Inflammatory macrophage treated with lipopolysaccharide for 1 hour (primary cell): ENCODE measurements at places on chromosomes 7 and 10.

- DNase-seq, result peak; percentile 36
These were observed 452 bp upstream of the RPP30 start for GRCh38 chr10:90871279-90871765.

DNA sequence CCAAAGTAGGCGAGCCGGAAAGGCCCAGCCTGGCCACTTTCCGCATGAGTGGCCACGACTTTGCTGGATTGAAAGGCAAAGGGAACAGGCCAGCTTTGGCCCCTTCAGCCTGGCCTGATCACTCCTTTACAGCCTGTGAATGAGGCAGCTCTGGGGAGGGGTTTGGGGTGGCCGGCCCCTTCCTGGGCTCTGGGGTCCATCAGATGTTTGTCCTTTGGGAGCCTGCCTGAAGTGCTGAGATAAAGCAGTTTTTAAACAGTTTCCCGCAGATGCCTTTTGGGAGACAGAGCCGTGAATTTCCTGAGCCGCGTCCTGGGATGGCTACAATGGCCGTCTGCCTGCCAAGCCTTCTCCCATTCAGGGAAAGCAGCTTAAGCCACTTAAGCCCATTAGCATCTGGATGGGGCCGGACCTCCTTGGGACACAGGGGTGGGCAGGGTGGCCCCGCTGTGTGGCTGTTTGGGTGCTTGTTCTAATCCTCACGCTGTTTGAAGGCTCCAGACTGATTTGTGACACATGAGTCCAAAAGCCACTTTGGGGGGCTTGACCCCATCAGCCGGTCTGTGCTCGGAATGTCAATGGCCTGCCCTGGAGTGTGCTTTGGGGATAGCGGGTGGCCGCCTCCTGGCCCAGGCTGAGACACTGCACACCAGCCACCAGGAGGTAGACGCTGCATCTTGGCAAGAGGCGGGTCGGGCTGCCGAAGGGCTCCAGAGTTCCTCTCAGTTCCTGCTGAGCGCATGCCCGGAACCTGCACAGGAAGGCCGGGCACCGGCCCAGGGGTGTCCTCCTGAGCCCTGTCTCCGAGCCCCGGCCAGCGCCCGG, 38.9 kb downstream of the NKX6-2 start:
- no peak for DNase-seq

DNA sequence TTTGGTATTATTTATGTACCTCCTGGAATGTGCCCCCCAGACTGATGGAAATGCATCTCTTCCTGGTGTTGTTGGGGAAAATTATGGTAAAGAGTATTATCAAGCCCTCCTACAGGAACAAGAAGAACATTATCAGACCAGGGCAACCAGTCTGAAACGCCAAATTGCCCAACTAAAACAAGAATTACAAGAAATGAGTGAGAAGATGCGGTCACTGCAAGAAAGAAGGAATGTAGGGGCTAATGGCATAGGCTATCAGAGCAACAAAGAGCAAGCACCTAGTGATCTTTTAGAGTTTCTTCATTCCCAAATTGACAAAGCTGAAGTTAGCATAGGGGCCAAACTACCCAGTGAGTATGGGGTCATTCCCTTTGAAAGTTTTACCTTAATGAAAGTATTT, 17.0 kb downstream of the CSGALNACT2 start:
- DNase-seq, result no peak

GRCh38 chr10:28130267-28130666, 131.4 kb upstream of the ODAD2 start:
- no peak for DNase-seq

DNA sequence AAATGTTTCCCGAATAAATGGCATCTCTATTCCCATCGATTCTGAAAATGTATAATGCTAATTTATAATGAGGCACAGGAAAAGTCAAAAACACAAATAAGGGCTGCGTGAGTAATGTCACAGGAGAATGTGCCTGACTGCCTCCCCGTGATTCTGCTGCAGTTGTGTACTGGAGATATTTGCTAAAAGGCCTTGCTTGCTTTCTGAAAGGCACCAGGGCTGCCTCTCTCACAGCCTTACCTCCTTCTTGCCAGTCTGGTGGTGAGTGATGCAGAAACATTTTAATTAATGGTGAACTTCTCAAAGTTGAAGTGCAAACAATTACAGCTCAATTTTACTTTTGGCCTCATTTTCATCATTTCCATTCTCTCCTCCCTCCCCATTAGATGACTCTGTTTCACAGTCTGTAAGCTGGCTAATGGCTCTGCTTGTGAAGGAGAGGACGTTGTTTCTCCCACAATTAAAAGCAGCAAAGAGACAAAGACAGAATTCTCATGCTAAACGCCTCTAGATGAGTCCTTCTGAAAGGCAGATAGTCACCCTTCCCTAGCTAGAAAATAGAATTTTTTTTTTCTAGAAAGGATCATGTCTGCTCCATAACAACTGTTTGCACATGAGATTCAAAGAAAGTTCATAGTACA, 377.6 kb downstream of the MDFIC start:
- DNase-seq, result no peak

DNA sequence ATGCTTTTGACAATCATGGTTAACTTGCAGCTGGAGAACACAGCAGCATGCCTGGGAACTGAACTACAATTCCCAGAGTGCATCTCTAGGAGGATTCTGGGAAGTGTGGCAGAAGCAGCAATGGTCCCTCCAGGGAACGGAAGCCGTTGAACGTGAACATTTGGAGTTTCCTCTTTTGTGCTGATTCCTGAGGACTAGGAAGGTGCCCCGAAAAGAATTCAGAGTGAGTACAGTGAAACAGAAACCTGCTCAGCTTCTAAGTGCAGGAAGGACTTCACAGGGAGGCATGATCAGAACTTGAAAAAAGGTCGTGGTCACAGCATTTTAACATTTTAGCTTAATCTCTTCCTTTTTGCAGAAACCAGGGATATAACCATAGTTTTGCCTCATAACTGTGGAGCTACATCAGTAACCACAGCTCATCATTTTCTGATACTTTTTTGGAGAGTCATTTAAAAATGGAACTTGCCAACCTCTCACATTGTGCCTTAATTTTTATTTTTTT, at the start of gene NUDT13:
NUDT13 (plus strand) TSS at position 111 of the 505 bp plus-strand sequence. CDS start 3,911 bp downstream, outside the sequence.
- peak; percentile 84 for DNase-seq

GRCh38 chr7:123628829-123629228, 26.8 kb upstream of the LMOD2 start:
- DNase-seq, result no peak

- no peak for DNase-seq
These were observed 45.3 kb downstream of the WDFY4 start for GRCh38 chr10:48729941-48730457.

DNA sequence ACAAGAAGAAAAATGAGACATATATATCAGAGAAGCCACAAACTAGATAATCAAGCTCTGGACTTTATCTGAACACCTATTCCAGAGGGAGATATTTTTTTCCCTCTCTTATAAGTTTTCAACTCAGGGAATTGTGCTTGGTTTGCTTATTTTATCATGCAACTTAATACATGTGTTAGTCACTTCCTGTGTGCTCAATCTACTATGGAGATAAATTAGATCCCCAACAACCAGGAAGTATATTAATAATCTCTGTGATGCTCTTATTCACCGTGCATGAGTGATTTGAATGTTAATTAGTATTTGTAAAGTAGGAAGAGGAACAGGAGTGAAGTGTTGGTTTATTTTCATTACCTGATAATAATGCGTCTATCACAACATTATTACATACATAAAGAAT, 38.8 kb upstream of the ZNF365 start:
- DNase-seq, result no peak

- DNase-seq, result no peak
These were observed 114.5 kb upstream of the CAV2 start for GRCh38 chr7:116384936-116385635.

DNA sequence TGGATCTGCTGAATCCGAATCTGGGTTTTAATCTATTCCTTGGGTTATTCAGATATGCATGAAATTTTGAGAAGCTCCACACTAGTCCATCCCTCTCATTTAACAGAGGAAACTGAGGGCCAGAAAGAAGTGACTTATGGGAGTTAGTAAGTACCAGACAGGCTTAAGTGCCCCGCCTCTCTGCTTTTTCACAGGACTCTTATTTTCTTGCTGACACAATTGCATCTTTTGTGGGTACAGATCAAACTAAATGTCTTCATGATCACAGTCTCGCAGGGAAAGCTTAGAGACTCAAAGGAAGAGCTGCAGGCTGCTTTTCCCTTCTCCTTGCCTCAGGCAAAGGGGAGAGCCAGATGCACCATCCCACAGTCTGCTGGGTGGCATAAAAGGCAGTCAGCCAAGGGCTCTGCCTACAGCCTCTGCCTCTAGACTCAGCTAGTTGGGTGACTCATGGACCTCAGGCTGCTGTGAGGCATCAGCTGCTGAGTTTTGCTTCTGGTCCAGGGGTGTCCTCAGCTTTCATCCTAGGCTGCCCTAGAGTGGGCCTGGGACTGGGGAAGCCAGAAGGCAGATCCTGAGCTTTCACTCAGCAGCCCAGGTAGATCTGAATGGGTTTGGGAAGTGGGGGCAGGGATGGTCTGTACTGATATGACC, 11.6 kb downstream of the GOLGA7B start:
- DNase-seq, result peak; percentile 90

- DNase-seq, result no peak
These were observed 16.7 kb upstream of the ZNF862 start for GRCh38 chr7:149821191-149822148.

- no peak for DNase-seq
These were observed 15.4 kb downstream of the PTPRN2 start for GRCh38 chr7:158572000-158572828.

DNA sequence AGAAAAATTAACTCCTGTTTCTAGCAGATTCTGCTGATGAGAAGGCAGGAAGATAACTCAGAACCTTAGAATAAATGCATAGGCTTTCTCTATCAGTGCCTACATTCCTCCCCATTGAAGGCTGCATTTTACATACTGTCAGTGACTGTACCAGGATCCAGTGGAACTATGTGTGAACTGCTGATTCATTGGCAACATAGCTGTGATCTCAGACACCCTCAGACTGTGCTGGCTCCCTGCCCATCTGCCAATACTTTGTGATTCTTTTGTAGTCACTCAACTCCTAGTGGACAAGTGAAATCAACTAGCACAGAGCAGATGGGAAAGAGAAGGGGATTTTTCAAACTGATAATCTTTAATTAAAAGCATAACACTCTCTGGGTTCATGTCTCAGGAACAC, 375.8 kb downstream of the MDFIC start:
- DNase-seq, result no peak

DNA sequence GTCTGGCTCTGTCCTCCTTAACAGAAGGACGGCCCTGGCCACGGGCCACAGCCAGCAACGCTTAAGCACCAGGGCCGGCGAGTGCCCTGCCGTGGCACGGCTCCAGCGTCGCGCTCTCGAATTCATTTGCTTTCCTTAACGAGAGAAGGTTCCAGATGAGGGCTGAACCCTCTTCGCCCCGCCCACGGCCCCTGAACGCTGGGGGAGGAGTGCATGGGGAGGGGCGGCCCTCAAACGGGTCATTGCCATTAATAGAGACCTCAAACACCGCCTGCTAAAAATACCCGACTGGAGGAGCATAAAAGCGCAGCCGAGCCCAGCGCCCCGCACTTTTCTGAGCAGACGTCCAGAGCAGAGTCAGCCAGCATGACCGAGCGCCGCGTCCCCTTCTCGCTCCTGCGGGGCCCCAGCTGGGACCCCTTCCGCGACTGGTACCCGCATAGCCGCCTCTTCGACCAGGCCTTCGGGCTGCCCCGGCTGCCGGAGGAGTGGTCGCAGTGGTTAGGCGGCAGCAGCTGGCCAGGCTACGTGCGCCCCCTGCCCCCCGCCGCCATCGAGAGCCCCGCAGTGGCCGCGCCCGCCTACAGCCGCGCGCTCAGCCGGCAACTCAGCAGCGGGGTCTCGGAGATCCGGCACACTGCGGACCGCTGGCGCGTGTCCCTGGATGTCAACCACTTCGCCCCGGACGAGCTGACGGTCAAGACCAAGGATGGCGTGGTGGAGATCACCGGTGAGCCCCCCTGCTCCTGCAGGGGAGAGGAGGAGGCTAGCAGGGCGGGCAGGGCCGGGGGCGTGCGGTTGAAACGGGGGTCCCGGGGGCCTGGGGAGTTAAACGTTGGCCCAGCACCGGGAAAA, at the start of gene HSPB1:
HSPB1 (plus strand) TSS at position 327 of the 855 bp plus-strand sequence; CDS start at position 367, 40 bp downstream.
- DNase-seq, result peak; percentile 79

DNA sequence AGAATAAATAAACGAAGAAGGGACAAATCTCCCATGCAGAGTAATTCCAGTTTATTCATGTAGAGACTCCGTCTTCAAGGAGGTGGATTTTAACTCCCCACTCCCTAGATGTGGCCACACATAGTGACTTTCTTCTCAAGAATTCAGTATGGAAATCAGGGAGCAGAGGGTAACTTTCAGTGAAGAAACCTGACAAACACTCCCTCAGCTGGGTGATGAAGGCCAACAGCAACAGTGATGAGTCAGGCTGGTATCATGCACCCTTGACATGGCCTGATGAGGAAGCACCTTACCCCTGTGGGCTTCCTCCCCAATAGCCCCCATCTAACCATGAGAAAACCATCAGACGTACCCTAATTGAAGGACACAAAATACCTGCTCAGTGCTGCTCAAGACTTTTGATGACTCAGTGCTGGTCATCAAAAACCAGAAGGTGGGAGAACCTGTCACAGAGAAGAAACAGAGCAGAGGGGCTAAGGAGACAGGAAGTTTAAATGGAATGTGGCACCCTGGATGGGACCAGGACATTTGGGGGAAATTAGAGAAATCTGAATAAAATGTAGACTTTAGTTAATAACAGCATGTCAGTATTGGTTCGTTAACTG, 50.6 kb downstream of the ADAMTS14 start:
- no peak for DNase-seq

- no peak for DNase-seq
These were observed 12.1 kb downstream of the IL15RA start for GRCh38 chr10:5965266-5965665.

DNA sequence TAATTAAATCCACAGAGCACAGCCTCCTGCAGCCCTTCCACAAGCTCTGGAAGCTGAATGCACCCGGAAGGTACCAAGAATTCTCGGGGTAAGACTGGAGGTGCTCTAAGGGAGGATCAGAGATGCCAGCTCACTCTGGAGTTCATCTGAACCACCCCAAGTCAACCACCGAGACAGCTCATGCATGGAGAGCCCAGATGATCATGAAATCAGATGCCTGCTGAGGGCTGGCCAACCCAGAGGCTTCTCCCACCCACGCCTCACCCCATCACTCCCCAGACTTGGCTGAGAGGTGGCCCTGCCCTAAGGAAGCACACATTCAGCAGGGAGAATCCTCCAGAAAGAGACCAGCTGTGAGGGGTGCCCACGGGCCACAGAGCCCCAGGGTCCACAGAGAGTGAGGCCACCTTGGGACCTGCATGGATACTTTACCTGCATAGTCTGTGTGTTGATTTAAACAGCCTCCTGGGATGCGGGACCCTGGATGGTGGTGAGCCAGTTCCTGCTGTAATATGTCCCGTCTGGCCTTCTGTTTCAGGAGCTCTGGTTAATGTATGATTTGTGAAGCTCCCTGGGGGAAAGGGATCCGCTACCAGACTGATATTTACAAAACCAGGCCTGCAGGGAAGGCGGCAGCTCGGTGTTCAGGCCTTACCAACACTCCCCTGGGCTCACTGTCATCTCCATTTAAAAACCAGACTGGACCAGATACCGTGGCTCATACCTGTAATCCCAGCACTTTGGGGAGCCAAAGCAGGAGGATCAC, 64.9 kb downstream of the INSIG1 start:
- DNase-seq, result no peak

DNA sequence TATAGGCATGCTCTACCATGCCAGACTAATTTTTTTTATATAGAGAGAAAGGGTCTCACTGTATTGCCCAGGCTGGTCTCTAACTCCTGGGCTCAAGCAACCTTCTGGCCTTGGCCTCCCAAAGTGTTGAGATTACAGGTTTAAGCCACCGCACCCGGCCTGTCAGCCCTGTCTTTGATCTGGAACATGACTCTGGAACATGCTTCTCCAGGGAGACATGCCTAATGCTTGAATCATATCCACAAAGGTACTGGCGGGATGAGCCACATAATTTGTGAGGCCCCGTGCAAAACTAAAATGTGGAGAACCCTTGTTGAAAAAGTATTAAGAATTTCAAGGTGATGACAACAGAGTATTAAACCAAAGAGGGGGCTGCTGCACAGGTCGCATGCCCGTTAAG, 282.8 kb downstream of the ARHGAP12 start:
- DNase-seq, result no peak
